ENCODE measurements at places on chromosomes 4 and X.

DNA sequence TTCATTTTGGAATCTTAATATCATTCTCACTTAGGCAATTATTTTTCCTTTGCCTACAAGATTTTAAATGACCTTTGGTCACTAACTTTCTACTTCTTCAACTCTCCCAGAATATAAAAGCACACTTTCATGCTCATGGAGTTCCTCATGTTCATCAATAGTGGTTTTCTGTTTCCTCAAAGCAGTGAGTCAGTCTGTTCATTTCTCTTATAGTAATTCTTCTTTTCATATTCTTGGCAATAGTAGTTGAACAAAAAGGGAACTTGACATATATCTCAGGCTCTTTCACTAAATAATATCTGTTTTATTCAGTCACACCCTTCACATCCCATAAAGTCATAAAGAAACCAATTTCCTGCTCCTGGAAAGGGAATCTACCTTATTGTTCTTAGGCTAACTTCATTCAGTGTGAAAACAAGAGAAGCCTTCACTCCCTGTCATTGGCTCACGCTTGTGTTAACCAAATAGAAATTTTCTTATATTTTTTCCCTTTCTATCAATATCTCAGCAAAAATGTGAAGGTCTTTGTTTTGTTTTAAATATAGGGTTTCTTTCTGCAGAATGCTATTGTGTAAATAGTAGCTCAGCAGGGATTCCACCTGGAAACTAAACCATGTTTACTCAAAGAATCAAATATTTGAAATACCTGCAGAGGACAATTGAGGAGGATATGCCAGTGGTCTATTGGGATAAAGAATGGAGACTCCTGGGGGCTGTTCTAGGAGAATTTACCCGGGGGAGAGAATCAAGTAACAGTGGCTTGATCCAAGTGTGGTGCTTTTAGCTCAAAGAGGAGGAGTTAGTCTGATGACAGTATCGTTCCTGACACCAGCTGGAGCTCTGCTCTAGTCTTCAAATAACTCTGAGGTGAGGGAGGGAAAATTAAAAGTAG, 13.4 kb upstream of the TNIP3 start:
- DNase-seq = no peak

DNA sequence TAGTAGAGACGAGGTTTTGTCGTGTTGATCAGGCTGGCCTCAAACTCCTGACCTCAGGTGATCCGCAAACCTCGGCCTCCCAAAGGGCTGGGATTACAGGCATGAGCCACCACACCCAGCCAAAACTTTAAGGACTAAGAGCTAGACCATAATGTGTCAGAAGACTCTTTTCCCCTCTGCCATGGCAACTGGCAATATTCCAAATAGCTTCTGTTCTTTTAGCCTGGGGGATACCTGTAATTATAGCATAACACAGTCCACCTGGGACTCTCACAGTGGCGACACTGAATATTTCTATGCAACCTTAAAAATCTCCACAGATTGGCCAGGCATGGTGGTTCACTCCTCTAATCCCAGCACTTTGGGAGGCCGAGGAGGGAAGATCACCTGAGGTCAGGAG, 45.5 kb upstream of the RBM47 start:
- no peak for DNase-seq

DNA sequence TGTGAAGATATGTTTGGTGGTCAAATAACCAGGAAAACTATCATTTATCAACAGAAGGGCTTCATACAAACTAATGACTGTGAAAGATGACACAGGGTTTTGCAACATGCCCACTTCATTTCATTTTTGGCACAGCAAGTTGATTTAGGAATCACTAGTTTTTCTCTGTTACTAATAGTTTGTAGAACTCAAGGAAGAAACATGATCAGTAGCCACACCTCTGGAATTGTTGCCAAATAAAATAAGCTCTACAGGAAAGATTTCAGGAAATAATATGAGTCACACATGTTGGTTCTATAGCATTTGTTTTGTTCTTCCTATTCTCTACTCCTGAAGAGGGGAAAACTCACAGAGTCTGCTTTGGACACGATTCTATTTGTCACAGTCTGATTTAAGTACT, 255.4 kb downstream of the TLL1 start:
- no peak for DNase-seq

- no peak for DNase-seq
Observed at GRCh38 chr4:2049811-2050210, 9.3 kb upstream of the NAT8L start.

- no peak for DNase-seq
Observed at GRCh38 chr4:144633215-144633614, 12.7 kb upstream of the HHIP start.

DNA sequence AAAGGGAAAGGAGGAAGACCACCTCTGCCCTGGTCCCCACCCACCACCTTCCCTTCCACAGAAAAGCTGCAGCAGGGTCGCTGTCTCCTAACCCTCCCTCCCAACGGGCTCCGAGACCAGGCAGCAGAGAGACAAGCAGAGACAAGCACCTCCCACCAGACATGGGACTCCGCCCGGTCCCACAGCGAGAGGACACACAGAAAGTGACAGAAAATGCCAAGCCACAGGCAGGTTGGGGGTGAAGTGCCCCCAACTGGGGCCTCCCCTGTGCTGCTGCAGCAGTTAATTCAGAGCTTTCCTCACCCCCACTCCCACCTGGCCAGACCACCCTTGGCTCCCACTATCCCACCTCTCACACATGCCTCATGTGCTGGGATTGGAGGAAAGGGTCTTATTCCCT, 64.4 kb upstream of the AFAP1 start:
- no peak for DNase-seq

DNA sequence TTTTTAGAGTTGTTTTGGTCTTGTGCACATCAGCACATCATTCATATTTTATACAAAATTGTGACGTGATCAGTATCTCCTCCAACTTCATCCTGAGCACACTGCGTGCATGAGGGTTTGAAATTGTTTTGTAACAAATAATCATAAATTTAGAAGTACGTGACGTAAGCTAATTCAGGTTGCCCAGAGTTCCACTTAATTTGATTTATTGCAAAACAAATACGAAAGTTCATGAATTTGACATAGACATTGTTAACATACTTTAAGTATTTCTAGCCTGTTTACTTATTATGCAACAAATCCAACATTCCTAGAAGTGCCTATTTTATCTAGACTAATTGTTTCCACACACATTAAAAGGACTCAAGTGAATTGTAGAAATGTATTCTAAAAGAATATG, 48.3 kb downstream of the MAP7D3 start:
- no peak for DNase-seq

- DNase-seq = no peak
Observed at GRCh38 chrX:68881911-68882310, 53.1 kb downstream of the EFNB1 start.

DNA sequence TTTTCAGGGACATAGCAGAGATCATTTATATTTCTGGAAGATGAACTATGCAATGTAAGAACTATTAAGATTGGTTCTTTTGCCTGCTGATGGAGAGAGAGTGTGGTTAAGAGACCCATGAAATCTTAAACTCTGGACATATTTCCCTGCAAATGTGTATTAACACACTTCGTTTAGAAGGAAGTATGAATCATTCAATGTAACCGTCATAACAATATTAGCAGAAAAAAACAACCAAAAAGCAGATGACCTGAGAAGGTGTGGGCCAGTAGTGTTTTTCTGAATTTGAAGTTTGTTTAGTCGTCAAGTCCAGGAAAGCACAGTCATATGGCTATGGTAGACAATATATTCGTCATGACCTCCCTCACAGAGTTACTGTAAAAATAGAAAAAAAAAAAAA, 2.5 kb upstream of the TMPRSS11D start:
- no peak for DNase-seq

GRCh38 chrX:34880656-34881055, 61.9 kb upstream of the FAM47B start:
- DNase-seq = no peak

DNA sequence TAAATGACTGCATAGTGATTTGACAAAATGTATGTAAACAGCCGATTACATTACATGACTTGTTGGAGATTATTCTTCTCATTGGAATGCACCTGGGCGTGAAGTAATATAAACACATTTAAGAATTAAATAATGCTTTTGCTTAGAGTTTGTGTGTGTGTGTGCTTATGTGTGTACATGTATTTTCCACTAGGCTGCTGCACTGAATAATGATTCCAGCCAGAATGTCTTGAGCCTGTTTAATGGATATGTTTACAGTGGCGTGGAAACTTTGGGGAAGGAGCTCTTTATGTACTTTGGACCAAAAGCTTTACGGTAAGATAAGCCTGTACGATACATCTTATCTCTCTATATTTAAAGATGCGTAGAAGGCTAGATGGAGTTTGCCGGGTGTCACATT, 12.6 kb downstream of the NEIL3 start:
- DNase-seq = no peak

DNA sequence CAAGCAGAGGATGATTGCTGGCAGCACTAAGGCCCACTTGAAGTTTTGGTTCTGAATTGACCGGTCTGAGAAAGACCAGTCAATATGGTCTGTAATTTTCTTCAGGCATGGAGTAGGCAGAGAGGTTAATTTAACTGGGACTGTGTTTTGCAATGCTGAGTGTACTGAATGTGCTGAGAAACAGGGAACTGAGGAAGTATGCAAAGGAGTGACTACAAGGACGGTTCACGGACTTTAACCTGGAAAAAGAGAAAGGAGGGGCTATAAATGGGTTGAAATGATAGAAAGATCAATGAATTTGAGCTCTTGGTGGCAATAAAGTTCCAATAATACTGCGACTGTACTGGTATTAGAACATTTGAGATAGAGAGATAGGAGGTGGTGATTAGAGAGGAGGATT, 84.5 kb downstream of the MAGEB17 start:
- DNase-seq = no peak

DNA sequence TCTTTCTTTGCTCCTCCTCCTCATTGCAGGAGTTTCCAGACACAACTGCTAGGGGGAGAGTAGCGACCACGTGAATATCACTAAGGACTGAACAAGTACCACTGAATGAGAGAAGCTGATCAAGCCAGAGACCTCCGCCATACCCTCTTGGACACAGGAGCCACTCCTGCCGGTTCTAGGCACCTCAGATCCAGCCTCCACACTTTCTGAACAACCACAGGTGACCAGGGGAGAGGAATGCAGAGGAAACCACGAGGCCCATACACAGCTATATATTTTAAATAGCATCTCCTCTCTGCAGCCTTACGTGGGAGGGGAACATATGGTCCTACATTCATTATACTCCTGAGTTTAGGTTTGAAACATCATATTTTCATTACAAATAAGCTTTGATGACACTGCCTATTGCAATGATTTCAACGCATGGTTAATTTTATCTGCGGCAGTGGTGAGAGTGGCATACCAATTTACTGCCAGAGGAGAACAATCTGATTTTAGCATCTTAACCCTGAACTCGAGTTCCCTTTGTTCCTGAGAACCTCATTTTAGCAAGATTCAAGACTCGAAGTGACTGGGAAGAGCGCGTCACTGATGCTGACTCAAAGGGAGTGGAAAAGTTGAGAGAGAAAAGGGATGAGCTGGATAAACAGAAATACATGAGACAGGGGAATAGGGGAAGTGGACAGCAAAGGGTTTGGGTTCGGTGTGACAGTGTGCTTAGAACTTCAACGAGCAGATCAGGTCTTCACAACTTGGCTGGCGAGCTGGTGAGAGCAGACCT, 231.7 kb upstream of the PPARGC1A start:
- no peak for DNase-seq
